ENCODE measurements at places on chromosomes 6 and 20.
A peak's percentile ranks its signal among the peaks of the same experiment; 100 is the strongest.

- no peak for DNase-seq
Measured at GRCh38 chr20:32332614-32333013, 25.5 kb upstream of the ASXL1 start.

GRCh38 chr6:39841923-39842322 lies 49.7 kb downstream of the DAAM2 start:
- DNase-seq: no peak

DNA sequence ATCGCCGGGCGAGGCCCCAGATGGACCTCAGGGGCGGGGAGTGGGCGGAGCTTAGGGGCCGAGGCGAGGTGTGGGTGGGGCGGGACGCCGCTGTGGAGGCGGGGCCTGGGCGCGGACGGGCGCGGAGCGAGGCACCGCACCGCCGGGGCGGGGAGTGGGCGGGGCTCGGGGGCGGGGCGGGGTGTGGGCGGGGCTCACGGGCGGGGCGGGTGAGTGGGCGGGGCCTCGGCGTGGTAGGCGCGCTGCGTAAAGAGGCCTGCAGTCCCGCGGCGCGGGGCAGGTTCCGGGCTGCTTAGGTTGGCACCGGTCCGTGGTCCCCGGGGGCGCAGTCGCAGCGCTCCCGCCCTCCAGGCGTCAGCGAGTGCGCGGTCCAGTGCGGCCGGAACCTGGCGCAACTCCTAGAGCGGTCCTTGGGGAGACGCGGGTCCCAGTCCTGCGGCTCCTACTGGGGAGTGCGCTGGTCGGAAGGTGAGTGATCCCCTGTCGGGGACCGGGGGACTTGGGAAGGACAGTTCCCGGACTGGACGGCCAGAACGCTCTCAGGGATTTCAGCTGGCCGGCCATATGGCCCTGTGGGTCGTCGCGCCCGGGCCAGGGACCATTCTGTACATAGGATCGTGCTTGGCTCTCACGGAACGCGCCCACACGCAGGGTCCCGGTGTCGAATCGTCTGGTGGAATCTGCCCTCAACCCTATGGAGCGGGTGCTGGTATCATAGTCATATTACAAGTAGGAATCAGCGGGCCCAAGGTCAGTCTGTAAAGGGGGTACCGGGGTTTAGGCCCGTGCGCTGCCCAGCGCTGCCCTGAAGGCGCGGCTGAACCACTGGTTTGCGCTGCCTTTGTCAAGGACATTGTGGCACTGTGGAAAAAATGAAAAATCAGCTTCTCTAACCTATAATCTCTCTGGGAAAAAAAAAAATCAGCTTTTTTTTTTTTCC lies at the start of gene NQO2:
TSS of gene NQO2 (plus strand) at position 277 of the 940 bp plus-strand sequence. CDS start 6,659 bp downstream, outside the sequence.
- DNase-seq: peak; percentile 32

DNA sequence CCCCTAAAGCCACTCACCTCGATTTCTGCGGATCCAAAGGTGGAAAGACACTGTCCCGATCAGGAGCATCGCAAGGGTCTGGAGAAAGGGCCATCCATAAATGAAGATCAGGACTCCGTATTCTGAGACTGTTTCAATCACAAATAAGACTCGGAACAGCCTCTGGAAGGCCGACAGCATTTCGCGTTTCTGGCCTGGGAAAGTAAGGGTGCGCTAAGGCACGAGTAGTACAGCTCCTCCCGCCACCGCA lies 44.6 kb downstream of the DPPA5 start:
- no peak for DNase-seq

DNA sequence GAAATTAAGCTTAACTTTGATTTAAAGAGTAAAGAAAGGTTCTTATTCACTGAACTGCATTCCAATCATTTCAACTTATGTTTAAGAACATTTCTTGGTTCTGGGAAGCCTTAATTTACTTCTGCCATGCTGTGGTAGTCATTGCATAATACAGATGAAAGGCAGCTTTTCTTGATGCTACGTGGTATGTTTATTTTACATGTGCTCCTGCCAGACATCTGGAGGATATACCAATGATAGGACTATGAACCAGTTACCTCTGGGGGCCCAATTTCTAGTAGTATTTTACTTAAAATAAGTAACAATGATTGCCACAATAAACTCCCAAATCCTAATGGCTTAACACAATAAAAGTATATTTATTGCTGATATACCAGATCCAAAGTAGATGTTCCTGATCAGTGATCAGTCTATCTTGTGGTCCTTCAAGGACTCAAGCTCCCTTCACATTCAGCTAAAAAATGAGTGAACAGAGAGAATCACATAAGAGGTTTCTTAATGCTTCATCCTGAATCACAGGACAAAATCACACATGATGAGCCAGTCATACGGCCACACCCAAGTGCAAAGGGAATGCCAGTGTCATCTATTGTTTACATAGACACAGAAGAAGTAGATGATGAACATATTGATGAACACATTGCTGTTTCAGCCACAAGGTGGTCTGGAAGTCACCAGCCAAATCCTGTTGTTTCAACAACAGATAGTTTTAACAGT lies 56.5 kb upstream of the CCN2 start:
- DNase-seq: no peak

DNA sequence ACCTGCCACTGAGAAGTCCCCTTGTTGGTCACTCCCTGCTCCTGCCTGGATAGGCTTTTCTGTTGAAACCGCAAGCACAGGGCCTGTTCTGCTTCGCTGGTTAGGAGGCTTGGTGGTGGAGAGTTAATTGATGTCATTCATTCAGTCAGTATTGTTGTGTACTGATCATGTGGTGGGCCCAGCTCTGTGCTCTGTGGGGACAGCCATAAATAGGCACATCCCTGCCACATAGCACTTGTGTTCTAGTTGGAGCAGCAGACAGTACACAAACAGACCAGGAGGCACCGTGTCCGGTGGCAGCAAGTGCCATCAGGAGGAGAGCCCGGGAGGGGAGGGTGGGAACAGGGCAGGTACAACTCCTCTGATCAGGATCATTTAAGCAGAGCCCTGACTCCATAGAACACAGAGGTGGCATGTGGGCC lies 155.2 kb upstream of the INSM1 start:
- peak; percentile 72 for DNase-seq

DNA sequence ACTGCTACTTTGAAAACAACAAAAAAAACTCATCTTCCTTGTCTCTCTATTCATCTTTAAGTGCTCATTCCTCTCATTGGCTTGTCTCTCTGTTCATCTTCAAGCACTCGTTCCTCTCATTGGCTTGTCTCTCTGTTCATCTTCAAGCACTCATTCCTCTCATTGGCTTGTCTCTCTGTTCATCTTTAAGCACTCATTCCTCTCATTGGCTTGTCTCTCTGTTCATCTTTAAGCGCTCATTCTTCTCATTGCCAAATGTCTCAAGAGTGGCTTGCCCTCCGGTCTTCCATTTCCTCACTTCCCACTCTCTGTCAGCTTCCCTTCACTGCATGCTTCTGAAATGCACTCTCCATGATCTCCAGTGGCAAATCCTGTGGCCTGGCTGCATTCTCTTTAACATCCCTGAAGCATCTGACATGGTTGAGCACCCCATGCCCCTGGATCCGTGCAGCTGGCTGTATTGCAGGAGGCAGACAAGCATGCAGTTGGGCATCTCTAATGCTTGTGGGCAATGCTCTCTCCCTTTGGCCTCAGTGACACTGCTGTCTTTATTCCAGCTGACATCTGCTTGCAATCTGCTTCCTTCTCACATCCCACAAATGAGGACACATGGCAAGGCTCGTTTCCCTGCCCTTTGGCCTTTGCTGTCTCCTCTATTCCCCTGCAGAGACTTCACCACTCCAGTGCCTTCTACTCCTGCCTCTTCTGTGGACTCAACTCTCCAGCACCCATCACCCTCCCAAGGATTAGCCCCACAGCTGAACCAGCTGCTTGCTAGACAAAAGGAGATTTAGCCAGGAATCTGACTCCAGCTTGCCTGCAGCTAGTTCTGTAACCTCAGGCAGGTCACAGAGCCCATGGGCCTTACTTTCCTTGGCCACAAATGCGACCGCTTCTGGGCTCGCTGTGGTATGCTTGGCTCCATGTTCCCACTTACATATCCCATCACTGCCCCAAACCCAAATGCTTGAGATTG lies 143.2 kb upstream of the SNX9 start:
- DNase-seq: no peak

Measured in NCI-H2081 treated with DMSO at 0.1 percent for 48 hours (cell line).